ENCODE measurements at places on chromosomes 16 and 17. TPM values are rescaled to one million over a fixed set of nuclear protein-coding genes. Genes with fewer than 3 reads are reported as not detected.
A peak's percentile ranks its signal among the peaks of the same experiment; 100 is the strongest.

PRDM7 gene
- not detected for total RNA-seq

SOX9 gene
- total RNA-seq = 28.2 TPM

GRCh38 chr16:79483336-79483735 is 117.2 kb downstream of the MAF start:
- no peaks in the 10 kb centered on the region for H3K27me3 ChIP-seq
- H3K27ac ChIP-seq = no peak overlapping the region
- no peaks in the 10 kb centered on the region for H3K36me3 ChIP-seq
- DNase-seq = no peak

GRCh38 chr16:17368951-17369350 is 101.8 kb downstream of the XYLT1 start:
- no peaks in the 10 kb centered on the region for H3K27me3 ChIP-seq
- H3K36me3 ChIP-seq = no peaks in the 10 kb centered on the region
- peak overlapping the region; percentile 84 for H3K27ac ChIP-seq
- peak; percentile 45 for DNase-seq

Data from Peyer's patch (tissue), 4 donors.